ENCODE measurements at places on chromosomes 7 and 10.
A peak's percentile ranks its signal among the peaks of the same experiment; 100 is the strongest.

DNA sequence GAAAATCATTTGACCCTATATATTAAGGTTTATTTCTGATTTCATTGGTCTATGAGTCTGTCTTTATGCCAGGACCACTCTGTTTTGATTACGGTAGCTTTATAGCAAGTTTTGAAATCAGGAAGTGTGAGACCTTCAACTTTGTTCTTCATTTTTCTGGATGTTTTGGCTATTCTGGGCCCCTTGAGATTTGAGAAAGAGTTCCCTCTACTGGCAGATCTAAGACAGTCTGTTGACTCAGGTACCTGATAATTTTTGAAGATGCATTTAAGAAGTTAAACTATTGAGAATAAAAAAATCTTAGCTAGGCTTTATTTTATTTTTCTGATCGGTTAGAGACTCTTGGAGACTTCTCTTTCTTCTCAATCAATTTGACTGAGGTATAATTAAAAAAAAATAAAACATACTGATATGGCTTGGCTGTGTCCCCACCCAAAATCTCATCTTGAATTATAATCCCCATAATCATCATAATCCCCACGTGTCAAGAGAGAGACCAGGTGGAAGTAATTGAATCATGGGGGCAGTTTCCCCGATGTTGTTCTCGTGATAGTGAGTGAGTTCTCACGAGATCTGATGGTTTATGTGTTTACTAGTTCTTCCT lies 209.2 kb downstream of the SNX10 start:
- DNase-seq = no peak

DNA sequence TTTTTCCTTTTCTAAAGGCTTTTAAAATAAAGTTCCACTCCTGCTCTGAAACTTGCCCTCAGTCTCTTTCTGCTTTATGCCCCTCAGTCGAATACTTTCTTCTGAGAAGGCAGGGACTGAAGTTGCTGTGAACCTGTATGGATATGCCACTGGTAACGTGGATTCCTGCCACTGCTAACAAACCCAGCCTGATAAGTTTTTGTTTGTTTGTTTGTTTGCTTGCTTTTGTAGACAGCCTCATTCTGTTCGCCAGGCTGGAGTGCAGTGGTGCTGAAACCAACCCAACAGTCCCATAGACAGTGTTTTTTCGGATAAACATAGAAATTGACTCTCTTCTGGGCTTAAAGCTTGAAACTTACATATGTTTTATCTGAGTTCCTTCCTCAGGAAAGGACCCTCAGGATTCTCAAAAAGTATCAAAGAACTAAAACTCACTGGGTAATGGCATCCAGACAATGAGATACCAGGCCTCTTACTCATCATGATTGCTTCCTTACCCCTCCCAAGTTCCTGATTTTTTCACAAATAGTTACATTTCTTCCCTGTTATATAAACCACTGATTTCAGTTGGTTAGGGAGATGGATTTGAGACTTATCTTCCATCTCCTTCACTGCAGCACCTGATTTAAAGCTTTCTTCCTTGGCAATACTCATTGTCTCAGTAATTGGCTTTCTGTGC lies 273.6 kb downstream of the SDHAF3 start:
- DNase-seq = no peak

DNA sequence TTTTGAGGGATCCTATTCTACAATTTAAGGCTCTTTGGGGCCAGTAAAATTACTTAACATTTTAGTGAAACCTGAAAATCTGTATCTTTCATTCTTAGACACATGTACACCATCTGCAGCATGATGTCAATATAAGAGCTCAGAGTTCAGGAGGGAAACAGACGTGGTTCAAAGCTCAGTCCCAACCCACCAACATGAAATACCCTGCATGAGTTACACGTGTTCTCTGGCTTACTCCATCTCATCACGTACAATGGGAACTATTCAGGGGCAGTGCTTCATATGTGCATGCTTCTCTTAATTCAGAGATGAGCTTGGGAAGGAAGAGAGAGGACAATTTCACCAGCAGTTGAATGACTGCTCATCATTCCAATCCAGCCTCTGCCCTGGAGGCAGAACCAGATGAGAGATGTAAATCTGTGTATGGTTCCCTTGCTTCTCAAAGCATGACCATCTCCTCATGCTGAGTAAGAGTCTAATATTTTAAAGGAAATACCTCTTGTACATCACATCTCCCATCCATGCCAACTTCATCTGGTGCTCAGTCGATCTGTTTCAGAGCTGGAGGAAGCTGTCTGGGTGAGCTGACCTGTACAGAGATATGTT lies 29.0 kb upstream of the ADAM12 start:
- no peak for DNase-seq

GRCh38 chr7:94324380-94325121 lies 70.1 kb upstream of the COL1A2 start:
- DNase-seq = no peak

- DNase-seq = no peak
Measured at GRCh38 chr7:98352621-98353020, 48.3 kb downstream of the BAIAP2L1 start.

GRCh38 chr7:22845221-22845834 lies 22.7 kb upstream of the TOMM7 start:
- peak; percentile 17 for DNase-seq

- no peak for DNase-seq
Measured at GRCh38 chr10:79328737-79329504, 18.3 kb upstream of the PPIF start.

DNA sequence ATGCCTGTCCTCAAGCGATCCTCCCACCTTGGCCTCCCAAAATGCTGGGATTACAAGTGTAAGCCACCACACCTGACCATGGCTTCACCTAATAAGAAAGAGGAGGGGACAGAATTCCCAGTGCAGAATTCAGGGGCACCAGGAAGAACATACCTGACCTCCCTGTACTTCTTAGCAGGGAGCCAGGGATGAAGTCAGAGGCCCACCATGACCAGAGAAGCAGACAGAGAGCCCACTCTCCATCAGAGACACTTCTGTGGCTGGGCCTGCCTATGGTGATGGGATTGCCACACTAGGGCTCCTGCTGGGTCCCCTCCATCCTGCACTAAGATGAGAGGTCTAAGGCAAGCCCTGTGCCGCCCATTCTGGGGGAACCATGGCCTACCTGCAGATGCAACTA lies 157.4 kb upstream of the LYZL2 start:
- no peak for DNase-seq

DNA sequence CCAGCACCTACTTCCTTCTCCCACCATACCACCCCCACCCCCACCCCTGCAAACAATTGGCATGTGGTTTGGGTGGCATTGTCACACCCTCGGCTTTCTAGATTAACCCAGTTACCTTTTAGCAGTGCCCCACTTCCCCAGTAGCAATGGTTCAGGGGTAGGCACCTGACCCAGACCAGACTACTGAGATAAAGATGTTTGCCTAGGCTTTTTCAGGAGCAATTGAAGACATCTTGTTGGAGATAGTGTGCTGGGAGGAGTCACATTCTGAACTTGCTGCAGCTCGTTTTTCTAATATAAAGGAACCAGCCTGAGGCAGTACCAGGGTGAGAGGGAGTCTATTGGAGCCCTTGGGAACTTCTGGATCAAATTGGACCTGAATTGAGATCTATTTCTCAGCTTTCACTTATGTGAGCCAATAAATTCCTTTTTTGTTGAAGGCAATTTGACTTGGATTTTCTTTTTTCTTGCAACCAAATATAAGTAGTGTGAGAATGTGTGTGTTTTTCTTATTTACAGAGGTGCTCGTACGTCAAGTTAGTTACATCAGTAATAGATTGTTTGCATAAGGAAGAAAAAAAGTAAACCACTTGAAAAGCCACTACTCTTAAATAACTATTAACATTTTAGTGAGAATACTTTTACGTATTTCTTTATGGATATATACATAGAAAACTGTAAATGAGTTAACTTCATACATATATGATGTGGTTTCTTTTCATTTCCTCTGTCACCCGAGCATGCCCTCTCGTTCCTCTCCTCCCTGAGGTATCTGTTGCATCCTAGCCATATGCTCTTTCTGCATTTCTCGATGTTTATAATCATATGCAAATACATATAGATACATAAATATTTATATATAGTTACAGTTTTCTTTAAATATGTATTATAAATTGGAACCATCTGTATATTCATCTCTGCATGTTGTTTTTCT lies 38.0 kb downstream of the RAB18 start:
- DNase-seq = no peak

DNA sequence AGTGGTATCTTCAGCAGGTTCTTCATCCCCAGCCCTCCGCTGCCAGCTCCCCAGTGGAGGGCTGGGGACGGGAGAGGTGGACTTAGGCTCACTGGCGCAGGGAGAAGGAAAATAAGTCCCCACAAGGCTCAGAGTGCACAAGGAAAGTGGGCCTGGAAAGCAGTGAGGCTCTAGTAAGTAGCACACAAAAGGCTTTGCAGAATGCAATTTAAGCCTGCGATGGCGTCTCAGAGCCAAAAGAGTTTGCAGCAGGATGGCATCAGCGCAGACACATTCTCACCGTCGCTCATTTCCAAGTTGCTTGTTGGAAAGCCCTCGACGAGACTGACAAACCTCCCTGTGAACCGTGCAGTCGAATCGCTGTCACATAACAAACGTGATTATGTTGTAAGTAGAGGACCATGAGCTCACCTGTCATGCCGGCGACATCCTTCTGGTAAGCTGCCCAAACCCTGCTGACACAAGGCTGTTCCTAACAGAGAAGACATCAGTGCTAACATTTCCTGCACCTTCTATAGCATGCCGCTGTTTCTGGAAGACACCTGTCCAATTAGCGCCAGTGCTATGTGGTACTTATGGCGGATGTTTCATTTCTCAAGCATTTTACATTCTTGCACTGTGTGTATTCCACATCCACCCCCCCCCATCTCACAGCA lies 98.3 kb upstream of the NPVF start:
- no peak for DNase-seq

DNA sequence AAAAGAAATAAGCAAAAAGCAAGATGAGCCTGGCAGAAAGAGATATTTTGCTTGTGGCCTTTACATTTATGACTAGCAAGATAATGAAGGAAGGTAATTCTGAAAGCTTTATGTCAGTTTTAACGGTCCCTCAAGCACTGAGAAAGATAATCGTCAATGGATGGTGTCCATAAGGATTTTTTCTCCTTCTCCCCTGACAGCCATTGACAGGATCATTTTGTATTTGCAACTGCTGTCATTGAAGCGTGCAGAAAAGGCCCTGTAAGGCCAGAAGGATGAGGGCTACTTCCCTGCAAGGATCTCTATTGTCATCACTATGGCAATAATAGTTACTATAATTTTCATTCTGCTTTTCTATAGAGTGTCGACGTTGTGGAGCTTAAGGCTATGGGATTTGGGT lies 994 bp upstream of the LRGUK start:
- DNase-seq = no peak

GRCh38 chr7:157738066-157738460 lies 401.3 kb downstream of the DNAJB6 start:
- DNase-seq = peak; percentile 78

DNA sequence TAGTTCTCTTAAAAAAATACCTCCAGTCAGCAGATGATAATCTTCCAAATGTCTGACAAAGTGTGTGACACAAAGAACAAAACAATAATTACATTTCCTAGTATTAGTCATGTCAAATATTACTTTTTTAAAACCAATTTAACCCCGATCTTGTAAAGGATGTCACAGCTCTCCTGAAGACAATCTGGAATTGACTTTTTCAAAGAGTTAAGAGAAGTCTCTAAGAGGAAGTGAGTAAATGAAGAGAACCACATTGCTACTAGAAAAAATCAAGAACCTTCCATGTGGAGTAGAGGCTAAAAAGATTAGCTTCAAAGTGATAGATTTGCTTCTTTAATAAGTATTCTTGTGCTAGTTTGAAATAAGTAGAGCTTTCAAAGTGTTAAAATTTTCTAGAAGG lies 218.2 kb upstream of the IMMP2L start:
- no peak for DNase-seq

GRCh38 chr7:47350425-47350824 lies 231.5 kb downstream of the TNS3 start:
- DNase-seq = no peak

DNA sequence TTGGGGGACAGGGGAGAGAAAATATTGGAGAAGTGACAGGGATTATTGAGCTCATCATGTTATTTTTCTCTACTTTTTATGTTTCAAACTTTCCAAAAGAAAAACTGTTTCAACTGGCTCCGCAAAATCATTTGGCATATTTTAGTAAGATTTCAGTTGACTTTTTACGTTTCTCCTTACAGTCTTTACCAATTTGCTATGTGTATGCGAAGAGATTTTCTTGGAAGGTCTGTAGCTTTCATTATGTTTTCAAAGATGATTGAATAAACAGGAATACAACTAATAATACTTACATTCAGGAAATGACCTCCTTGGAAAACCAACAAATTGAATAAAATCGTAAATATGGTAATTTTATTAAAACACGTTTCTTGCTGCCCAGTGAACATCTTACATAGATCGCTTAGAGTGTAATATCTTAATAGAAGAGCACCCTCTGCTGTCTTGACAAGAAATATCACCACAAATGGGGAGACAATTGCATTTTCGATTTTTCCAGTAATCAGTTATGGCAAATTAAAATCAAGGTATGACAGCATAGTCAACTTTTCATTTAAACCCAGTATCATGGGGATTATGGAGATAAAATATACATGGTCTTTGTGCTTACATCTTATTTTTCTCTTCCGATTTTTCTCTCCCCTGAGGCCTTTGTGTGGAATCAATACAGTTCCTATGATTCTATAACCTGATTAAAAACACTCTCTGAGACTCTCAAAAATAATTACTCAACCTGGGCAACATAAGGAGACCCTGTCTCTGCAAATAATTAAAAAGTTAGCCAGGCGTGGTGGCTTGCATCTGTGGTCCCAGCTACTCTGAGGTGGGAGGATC lies 43.1 kb downstream of the MBL2 start:
- DNase-seq = no peak
